ENCODE measurements at places on chromosomes 1 and 21.

DNA sequence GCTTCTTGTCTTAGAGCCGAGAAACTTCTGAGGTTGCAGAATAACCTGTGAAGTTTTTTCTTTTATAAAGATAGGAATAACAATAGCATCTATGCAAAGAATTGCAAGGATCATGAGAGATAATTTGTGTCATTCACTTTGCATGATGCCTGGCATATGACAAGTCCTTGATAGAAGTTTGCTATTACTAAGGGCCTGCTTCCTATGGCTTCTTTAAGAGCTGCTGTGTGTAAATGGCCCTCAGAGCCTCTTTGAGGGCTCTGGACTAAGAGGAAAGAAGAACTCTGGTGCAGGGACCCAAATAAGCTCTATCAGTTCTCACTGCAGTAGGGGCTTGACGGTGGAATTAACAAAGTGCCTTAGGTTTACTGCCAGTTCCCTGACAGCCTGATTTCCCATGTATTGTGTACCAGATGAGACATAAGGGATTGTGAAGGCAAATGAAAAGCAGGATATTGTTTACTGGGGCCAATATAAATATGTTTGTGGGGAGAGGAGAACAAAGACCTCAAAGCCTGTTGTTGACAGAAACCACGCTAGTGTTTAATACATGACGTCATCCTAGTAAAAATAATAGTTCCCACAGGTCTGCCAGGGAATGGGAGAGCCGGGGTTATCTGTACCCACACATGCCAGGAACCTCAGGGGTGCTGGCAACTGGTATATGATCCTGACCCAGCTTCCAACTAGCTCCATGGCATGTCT, 131.2 kb upstream of the UBE2U start:
- no peak for DNase-seq

DNA sequence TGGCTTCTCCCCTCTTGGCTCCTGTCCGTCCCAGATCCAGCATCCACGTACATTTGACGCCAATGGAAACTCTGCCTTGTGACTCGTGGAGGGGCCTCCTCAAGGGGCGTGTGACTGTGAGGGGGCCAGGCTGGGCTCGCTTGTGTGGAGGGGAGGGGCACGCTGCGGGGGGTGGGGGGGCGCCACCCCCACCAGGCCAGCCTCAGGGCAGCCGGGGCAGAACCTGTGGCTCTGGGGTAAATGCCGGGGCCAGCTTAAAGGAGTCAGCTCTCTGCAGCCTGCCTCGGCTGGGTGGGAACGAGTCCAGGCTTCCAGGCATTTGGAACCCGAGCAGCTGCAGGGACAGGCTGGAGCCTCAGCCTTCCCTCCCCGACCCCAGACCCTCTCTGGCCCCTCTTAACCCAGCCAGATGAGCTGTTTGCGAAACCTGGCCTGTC, 94.1 kb downstream of the SIK1 start:
- DNase-seq = no peak

DNA sequence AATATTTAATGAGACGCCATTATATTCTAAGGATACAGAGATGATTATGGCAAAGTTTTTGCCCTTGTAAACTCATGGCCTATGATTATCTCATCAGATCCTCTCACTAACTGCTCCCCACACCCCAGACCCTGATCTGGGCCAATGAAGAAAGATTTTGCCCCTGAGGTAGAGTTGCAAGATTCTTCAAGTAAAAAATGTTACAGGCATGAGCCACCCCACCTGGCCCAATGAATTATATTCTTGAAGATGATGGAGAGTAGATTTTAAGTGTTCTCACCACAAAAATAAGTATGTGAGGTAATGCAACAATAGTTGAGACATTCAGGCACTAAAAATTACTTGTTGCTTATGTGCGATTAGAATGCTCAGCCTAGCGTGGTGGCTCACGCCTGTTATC, 1.8 kb upstream of the CNR2 start:
- no peak for DNase-seq

DNA sequence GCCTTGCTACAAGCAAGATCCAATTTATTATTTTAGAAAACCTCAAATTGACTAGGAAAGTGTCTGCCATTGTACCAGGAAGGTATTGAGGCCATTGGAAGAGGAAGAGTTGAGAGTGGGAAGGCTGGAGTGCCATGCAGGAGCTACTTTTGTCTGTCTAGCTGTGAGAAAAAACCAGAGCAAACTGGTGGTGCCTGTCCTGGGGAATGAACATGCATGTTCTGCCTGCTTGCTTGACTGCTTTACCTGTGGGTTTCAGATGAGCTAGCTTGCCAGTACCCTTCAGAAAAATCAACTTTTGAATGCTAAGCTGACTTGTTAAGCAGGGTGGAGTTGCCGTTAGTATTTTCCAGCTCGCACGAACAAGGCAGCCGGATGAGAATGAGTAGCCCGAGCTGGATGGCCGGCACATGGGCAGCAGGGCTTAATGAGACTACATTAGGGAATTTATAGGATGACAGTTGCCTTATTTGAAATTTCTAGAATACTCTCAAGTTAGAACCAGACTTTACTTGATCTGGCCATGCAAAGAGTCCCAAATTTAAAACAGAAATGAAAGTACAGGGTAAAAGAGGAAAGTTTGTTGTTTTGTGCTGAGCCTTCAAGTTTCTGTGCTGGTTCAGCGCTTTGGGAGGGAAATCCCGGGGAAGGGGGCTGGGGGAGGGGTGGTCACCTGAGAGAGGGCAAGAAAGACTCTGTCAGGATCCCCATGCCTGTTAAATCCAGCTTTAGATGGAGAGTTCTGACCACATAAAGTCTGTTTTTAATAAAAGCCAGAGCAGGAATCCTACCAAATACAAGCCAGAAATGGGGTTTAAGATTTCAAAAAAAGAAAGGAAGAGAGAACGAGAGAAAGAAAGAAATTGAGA, 29.6 kb upstream of the C1orf105 start:
- DNase-seq = no peak

DNA sequence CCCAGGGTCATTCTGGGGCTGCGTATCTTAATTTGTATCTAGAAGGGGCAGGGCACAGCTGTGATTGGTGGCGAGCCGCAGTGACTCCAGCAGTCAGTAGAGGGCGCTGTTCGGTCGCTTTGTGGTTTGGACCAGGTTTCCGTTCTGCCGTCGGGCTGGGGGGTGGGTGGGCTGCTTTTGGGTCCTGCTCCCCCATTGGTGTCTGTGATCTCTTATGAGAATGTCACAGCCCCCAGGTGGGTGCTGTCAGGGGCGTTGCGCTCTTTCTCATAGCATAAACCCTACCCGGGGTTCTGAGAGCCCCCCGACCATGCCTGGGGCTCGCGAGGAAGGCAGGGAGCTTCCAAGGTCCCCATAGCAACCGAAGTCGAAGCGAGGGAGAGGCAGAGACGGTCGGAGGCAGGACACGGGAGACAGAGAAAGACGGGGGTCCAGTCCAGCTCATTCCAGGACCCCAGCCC, 5.4 kb downstream of the TFF3 start:
- peak; percentile 68 for DNase-seq

DNA sequence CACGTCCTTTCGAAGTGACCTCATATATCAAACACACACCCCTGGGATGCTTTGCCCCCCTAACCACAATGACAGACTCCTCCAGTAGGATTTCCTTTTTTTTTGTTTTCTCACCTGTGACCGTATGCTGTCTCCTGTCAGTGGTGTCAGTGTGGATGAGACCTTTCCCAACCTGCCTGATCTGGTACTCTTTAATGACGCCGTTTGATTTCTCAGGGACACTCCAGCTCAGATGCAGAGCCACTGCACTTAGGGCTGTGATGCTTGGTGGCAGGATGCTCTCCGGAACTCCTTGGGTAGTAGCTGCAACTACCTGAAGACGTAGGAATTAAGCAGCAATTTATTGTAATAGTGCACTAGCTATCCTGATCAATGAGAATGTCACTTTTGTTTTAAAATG, 212.6 kb downstream of the KCTD3 start:
- DNase-seq = no peak

DNA sequence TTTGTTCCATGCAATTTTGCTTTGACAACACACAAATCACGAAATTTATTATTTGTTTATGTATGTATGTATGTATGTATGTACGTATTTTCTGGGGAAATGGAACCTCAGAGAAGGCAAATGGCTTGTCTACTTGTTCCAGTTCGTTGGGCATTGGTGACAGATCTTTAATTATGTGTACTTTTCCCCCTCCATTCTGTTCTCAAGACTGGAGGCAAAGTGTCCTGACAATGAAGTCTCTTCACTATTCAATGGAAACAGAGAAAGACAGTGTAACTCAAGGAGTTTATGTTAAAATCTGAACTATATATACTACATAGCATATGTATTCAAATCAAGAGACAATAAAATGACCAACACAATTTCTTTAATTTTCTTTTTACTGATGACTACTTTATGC, 245.7 kb upstream of the PTBP2 start:
- no peak for DNase-seq

- no peak for DNase-seq
Measured at GRCh38 chr1:87220993-87221392, 107.7 kb upstream of the LMO4 start.

DNA sequence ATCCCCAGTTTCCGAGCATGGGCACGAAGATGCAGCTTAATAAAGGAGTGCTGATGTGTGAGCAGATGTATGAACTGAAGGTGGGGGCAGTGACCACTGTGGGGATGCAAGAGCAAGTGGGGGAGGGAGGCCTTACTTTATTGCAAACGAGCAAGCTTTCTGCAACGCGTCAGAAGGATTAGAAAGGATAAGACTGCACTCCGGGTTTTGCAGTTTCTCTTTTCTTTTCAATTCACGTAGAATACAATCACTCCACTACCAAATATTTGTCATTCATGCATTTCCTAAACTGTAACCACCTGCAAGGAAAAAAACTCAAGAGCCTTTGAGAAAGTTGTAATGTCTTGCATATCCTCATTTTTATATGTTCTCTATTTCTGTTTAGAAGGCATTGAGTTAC, 4.3 kb upstream of the OR2C3 start:
- DNase-seq = no peak

DNA sequence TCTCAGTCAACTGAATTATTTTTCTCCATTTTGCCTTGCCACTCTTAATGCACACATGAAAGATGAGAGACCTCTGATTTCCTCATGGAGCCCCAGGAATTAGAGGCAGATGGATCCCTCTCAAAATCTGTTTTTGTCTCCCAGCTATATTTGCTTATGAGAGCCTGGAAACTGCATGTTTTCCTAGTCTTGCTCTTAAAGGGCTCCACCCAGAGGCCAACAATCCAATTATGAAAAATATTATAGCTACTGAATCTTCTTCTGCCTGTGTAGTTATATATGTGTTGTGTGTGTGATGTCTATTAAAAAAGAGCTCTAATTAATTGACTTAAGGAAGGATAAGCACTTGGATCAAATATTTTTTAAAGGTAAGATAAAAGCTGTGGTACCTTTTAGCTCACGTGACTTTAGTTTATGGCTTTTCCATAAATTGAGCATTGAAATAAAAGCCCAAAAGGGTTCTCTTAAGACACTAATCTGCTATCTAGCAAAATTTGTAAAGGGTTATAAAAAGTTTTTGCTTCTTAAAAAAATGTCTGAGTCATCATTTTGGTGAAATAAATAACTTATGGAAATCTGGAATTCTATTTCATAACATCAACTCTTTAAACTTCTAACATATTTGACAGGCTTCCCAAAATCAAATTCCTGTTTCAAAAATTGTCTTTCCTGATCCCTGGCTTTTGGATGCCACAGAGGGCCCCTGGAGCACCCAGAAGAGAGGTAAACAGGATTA, 31.2 kb upstream of the TSPEAR start:
- DNase-seq = no peak

DNA sequence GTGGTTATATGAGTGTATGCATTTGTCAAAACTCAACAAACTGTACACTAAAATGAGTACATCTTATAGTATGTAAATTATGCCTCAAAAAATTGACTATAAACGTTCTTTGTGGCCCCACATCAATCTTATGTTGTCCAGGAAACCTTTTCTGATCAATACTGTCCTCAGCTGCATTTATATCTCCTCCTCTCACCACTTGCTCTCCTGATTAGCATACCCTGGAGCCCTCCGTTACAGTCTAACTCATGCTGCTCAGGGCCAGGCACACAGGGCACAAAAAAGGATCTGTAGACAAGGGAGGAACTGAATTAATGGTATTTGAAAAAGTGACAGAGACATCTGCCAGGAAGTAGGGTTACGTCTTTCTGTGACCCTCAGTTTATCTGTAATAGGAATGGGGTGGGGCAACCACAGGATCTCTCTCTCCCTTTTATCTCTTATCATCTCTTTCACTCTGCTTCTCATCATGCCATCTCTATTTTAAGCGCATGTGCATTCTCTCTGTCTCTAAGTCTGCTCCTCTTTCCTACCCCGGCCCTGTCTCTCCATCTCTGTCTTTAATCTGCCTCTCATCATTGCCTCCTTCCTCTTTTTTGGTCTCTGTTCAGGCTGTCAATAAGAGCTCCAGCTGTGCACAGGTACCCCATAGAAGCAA, 7.0 kb upstream of the TAL1 start:
- no peak for DNase-seq

- DNase-seq = no peak
Measured at GRCh38 chr21:27149034-27149433, 182.1 kb upstream of the ADAMTS5 start.

Data from H54 (cell line).